ENCODE measurements at places on chromosomes 1 and 21.

GRCh38 chr1:14392161-14392858 lies 206.2 kb upstream of the KAZN start:
- DNase-seq: no peak

- no peak for DNase-seq
Observed at GRCh38 chr21:38013741-38014140, 97.5 kb upstream of the KCNJ6 start.

DNA sequence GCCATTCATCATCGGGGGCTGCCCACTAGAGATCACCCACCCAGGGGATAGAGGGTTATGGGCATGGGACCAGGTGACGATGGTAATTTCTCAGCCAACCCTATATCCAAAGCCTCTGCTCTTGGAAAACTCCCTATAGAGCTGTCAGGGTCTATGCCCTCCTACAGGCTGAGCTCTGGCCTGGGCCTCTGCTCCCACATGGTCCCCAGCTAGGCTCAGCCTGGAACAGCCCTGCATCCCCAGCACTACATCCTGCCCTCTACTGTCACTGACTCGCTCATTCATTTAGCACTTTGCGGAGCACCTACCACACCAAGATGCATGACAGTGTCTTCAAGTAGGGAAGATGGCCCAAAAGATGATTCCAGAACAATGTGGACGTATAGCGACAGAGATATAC lies 45.0 kb upstream of the EPS8L3 start:
- DNase-seq: no peak

DNA sequence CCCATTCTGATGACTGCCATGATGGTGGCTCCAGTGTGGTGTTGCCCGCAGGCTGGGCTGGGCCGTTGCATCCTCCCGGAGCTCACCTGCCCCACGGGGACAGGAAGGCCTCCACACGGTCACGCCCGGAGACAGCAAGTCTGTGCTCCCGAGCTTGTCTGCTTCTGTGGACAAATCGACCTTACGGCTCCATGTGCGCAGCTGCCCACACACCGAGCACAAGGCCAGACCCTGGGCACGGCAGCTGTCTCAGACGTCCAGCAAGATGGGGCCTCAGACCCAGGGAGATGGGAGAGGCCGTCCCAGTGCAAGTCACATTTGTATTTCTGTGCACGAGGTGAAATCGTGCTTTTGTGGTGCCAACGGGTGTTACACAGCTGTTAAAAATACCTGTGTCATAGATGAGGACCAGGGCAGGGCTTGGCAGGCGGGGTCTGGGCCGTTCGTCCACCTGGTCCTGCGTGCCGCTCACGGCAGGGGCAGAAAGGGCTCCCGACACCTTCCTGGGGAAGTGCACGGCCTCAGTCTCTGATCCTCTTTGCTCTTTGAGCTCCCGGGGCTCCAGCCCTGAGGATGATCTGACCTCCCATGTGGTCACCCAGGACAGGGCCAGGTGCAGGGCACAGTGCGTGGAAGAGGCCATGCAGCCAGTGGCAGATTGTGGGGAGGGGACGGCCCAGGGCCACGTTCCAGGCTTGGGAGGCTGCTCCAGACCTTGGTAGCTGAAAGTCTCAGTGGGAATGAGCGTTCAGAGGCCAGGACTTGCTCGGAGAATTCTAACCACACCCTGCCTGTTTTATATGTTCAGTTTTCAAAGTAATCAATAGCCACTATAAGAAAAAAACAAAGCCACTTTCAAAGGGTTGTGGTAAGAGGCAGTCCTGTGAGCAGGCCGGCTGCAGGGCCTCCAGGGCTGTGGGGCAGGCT lies 13.5 kb downstream of the COL6A1 start:
- DNase-seq: peak; percentile 9

GRCh38 chr1:156383023-156383422 lies 14.0 kb downstream of the RHBG start:
- DNase-seq: peak; percentile 55

DNA sequence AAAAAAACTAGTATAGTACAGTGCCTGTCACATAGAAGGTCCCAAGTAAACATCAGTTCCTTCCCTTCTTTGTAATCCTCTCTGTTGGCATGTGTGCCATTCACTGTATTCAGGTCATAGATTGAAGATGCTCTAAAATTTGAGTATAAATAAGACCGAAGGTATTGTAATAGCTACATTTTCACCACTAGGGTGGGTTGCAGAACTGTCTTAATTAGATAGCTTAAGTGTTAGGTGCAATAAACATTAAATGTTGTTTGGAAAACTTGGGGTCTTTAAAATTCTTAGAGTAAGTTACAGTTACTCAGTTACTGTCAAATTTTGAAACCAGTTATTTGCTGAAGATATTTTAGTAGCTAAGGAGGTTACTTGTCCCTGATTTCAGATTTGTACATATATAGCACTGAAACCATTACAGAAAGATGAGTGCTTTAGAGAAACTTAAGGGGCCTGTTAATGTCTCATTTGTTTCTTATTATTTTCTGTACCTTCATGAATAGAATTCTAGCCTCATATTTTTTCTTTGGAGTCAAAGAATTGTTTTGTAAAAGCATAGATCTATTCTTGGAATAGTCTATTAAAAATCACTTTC lies 24.3 kb downstream of the PER3 start:
- DNase-seq: no peak

DNA sequence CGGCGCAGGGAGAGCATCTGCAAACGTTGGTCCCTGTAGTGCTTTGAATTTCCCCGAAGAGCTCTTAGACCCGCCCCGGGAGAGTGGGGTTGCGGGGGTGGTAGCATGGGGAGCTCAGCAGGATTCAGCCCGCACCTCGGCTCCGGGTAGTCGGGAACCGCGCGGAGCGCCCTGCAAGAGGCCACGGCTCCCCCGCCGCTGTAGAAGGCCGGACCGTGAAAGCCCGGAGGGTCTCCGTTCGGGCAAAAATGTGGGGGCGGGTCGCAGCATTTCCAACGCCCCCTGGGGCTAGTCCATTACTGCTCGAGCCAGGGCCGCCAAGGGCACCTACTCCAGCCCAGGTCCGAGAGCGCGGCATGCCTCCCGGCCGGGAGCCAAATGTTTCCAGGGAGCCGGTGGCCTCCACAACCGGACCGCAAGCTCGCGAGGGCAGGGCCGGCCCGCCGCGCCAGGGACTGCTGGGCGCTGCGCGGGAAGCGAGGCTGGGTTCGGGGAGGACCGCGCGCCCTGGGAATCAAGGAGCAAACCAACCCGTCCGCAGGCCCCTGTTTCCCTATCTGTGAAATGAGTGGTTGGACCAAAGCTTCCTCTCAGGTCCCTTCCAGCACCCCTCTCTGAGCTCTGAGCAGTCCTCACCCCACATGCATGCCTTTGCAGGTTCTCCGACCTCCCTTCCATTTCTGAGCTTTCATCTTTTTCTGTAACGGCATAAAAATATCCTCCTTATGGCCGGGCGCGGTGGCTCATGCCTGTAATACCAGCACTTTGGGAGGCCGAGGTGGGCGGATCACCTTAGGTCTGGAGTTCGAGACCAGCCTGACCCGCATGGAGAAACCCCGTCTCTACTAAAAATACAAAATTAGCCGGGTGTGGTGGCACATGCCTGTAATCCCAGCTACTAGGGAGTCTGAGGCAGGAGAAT lies 775 bp upstream of the TMEM63A start:
- peak; percentile 64 for DNase-seq

DNA sequence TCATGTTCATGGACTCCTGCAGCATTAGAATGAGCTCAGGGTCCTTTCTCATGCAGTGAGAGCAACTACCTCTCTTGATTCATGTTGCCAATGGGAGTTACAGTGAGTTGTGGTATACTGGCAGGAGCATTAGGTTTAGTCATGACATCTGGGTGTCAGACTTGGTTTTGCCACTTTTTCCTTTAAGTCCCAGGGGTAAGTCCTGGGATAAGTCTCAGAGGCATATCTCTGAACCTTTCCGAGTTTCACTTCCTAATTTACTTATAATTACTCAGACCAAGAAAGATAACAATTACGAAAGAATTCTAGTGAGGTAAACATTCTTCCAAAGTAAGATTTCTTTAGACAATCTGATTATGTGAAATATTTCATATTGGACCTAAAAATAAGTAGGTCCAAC lies 606.0 kb downstream of the SMYD3 start:
- no peak for DNase-seq

GRCh38 chr21:16113052-16113715 lies 383.4 kb downstream of the USP25 start:
- peak; percentile 3 for DNase-seq

DNA sequence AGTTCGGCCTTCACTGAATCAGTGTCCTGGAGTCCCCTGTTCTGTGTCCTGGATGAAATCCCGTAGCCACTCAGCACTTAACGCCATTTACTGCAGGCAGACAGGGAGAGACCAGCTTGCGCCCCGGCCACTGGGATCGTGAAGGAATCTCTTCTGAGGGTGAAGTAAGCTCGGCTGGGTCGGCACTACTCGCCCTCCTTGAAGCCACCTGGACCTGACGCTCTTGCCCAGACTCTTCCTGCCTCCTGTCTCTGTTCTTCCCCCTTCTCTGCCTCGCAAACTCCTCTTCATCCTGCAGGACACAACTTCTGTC lies 99.9 kb upstream of the ZBTB40 start:
- no peak for DNase-seq

GRCh38 chr1:40599926-40600325 lies 65.6 kb downstream of the RIMS3 start:
- no peak for DNase-seq

- peak; percentile 25 for DNase-seq
Observed at GRCh38 chr1:46248122-46248920, 758 bp downstream of the RAD54L start.

DNA sequence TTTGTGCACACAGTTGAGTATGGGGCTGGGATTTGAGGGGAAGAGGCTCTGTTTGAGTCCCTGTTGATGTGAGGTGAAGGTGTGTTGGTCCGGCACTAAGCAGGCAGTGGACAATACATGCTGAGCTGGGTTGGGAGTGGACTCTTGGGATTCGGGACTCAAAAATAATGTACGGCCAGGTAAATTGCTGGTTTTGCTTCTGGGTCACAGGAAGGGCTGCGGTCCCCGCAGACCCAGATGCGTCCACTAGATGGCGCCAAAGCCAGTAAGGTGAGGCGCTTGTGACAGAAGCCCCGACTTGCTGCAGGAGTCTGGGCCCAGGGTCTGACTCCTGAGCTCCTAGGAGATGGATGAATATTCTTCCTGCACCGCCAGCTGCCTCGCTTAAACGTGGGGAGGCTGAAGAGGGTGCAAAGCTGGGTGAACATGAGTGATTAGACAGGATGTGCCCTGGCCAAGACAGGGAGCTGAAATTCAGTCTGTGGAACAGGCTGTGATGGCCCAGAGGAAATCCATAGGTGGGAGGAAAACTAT lies 61.4 kb downstream of the ACBD3 start:
- peak; percentile 85 for DNase-seq

DNA sequence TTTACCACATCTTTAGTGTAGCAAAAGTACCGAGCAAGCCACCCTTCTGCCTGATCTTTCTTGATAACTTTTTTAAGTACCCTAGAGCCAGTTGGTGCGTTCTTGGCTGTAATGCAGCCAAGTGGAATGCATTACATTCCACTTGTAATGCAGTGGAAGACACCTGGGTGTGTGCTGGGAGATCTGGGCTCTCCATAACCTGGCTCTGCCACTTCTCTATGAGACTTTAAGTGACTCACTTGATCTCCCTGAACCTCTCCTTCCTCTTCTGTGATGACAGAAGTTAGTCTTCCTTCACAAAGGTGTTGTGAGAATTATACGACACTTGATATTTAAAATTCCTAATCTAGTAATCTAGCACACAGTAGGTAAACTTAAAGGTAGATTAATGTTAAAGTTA lies 35.3 kb upstream of the NFIA start:
- DNase-seq: no peak

DNA sequence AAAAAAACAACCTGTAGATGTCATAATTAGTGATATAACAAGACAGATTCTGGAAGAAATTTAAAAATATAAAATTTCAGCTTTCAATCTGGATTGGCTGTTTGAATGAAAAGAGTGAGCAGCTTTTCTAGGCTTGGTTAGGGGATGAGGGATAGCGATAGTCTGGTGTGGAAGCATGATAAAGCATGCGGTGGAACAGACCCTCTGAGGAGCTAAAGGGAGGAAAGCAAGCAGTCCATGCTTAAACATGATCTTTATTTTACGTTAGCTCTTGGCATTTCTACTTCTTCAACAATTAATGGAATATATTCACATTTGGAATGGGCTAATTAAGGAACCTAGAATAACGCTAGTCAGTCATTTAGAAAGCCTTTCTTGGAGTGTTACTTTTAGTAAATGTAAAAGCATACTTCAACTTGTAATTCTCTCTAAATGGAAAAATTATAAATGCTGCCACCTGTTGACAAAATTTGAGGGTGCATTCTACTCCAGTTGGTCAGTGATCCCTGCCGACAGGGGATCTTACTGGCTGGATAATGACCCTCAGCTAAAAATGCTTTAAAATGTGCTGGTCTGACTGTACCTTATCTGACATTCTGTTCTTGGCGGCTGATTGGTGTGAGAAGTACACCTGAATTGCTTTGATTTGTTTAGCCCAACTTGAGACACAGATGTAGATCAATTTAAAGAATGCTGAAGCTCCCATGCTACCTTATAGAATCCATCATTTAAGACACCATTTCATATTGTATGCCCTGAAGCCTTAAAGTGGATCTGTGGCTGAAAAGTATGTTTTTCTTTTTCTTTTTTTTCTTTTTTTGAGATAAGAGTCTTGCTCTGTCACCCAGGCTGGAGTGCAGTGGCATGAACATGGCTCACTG lies 61.2 kb downstream of the AK4 start:
- DNase-seq: peak; percentile 75

- DNase-seq: no peak
Observed at GRCh38 chr1:28394136-28394535, 24.6 kb downstream of the PHACTR4 start.

- DNase-seq: no peak
Observed at GRCh38 chr1:107617456-107617855, 347.5 kb downstream of the VAV3 start.

DNA sequence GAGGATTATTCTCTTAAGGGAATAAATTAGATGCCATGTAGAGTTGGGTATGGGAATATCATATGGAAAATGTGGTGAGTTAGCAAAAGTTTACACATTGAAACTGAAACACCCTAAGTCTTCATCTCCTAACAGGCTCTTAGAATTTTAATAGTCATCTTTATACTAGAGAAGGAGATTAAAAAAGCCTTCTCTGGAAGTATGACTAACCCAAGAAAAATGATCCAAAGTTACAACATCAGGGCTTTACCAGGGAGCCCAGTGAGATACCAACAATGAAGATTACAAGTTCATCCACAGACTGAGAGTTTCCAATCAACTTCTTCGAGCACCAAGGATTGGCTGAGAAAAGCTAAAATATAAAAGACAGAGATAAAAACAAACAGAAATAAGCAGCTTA lies 70.0 kb upstream of the KIAA0040 start:
- DNase-seq: no peak

DNA sequence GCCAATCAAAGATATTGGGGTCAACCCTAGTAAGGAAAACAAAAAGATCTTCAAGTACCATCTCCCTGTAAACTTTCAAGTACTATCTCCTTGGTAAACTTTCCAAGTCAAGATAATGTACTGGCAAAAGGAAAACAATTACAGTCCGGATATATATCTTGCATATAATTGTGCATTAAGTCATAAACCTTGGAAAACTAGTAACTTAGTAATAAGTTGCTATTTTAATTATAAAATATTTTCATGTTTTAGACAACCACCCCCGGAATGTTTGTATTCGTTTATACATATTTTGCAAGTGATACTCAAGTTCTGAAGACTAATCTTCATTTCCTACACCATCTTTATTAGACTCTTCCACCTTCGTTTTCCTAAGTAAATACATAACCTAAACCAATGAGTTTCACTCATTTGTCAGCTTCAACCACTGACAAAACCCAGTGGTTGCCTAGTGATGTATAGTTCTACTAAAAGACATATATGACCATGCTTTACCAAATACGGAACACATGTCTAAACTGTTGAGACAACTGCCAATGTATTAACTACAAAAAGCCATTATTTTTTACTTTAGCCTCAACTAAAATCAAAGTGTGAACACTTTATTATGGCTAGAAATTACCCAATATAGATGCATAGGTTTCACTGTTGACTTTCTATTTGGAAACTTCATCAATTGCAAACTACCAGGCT lies 1.7 kb downstream of the AKT3 start:
- DNase-seq: no peak
